ENCODE measurements at places on chromosomes 4 and X. TPM values are rescaled to one million over a fixed set of nuclear protein-coding genes. Genes with fewer than 3 reads are reported as not detected.

The KDR gene
- total RNA-seq: 16.5 TPM

The GC gene
- total RNA-seq: not detected

The KIF4A gene
- total RNA-seq: not detected

The RRAGB gene
- total RNA-seq: 9.2 TPM

The TEX13D gene
- total RNA-seq: not detected

The KCNIP4 gene
- total RNA-seq: not detected

The ZNF185 gene
- total RNA-seq: 1.6 TPM

The STEEP1 gene
- total RNA-seq: 12.1 TPM

The TMSB15A gene
- total RNA-seq: not detected

The FAM184B gene
- not detected for total RNA-seq

The TEX13C gene
- total RNA-seq: not detected

The IQCM gene
- not detected for total RNA-seq

The ARHGEF38 gene
- not detected for total RNA-seq

The DDX53 gene
- total RNA-seq: not detected

The GLRB gene
- 19.6 TPM for total RNA-seq

The CSN1S1 gene
- total RNA-seq: not detected

The IL2RG gene
- 0.57 TPM for total RNA-seq

The ANKRD50 gene
- 6.7 TPM for total RNA-seq

The HAUS7 gene
- 25.4 TPM for total RNA-seq

The MAGED4 gene
- total RNA-seq: not detected

The RTL9 gene
- 0.39 TPM for total RNA-seq

The NKAP gene
- 7.3 TPM for total RNA-seq

The KCTD8 gene
- total RNA-seq: 0.18 TPM

The PCDH7 gene
- 160 TPM for total RNA-seq

The PCYT1B gene
- not detected for total RNA-seq

All from heart right ventricle (tissue), 16 donors.